RPMI8226 (cell line): ENCODE measurements at places on chromosomes 13 and 19.

DNA sequence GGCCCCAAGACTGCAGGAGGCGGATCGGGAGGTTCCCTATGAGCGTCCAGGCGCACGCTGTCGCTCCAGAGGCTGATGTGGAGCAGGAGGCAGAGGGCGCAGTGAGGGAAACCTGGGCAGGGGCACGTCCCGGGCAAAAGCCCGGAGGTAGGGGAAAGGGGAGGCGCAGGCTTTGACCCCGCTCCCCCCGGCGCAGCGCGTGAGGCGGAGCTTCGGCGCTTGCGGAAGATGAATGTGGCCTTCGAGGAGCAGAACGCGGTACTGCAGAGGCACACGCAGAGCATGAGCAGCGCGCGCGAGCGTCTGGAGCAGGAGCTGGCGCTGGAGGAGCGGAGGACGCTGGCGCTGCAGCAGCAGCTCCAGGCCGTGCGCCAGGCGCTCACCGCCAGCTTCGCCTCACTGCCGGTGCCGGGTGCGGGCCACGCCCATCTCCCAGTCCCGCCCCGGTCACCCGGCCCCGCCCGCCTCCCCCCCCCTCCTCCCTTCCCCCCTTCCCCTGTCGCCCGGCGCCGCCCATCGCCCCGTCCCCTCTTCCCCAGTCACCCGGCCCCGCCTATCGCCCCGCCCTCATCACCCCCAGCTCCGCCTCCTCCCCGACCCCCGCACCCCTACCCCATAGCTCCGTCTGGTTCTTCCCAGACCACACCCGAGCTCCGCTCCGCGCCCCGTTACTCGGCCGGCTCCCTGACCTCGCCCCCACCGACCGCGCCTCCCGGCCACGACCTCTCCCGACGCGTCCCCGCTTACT, 4.1 kb downstream of the HMG20B start:
- no peak for DNase-seq

DNA sequence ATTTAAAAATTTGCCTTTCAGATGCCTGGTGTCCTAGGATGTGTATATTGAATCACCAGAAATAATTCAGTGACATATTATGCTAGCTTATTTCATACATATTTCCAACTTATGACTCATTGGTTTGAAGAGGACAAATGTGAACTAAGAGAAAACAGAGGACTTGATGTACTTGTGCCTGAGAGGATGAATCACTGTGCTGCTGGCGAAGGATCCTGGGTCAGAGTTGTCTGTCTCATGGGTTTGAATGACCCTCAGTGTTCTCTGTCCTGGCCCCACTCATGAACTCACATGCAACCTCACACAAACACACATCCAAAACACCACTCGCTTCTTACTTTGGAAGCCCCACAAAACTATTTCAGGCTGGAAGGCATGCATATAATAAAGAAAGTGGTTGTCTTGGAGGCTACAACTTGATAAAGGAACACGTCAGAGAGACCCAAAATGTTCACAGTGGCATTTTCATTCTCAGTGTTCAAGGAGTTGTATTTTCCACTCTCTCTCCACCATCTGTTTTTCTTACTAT, 129.0 kb upstream of the SPRY2 start:
- DNase-seq: no peak

GRCh38 chr19:32895384-32895783, 25.8 kb upstream of the SLC7A9 start:
- no peak for DNase-seq

GRCh38 chr19:40745402-40745780, 4.9 kb downstream of the ACTMAP start:
- no peak for DNase-seq

DNA sequence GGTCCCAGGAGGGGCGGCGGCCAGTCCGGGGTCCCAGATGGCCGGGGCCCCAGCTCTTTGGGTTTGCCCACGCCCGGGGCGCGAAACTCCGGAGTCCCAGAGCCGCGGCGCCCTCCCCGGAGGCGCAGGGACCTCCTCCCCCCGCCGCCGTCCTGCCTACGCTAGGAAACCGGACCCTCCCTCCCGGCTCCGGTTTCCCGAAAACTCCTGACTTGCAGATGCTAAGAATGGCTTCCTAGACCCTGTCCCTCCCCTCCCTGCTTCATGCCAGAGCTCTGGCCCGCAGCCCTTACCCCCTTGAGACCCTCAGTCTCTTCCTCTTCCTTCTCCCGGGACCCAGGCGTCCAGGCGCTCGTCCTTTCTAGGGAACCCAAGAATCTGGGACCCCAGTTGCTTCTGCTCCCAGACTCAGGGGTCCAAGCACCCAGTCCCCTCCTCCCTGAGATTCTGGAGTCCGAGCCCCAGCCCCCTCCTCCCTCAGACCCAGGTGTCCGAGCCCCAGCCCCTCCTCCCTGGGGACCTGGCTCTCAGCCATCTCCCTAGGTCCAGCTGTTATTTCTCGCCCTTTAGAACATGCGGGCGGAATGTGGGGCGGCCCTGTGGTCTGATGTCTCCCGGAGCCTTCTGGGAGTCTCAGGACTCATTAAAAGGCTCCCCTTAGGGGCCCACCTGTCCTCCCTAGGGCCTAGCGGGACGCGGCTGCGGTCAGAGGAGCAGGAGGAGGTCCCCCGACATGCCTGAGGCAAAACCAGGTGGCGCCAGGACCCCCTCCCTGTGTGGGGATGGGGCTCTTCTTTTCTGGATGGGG, at the start of gene MYBPC2:
TSS of gene MYBPC2 (plus strand) at position 672 of the 808 bp plus-strand sequence. CDS start at position 734, 62 bp downstream.
- peak; percentile 88 for DNase-seq

DNA sequence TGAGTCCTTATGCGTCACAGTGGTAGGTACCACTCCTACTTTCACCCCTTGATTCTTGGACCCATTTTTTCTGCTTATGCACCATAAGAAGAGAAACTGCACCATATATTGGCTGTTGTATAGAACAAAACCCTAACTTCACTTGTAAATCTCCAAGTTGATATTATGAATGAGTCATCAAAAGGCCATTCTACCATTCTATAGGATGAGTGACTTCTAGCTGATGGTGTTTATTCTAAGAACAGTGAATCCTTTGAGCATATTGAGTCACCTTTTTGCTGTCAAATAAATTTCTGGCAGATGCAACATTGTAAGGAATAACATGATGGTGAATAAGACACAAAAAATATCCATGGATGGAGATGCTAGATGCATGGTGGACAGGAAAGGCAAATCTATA, 57.7 kb downstream of the POLR1D start:
- no peak for DNase-seq
